CD4-positive, alpha-beta T cell treated with Interleukin-15 for 4 hours (primary cell): ENCODE measurements at places on chromosomes 5 and 9.

- DNase-seq: no peak
Observed at GRCh38 chr5:82931110-82931509, 146.1 kb downstream of the TMEM167A start.

- DNase-seq: no peak
Observed at GRCh38 chr5:82499725-82500244, 221.6 kb upstream of the RPS23 start.

- DNase-seq: no peak
Observed at GRCh38 chr9:102069969-102070368, 331.5 kb upstream of the GRIN3A start.

DNA sequence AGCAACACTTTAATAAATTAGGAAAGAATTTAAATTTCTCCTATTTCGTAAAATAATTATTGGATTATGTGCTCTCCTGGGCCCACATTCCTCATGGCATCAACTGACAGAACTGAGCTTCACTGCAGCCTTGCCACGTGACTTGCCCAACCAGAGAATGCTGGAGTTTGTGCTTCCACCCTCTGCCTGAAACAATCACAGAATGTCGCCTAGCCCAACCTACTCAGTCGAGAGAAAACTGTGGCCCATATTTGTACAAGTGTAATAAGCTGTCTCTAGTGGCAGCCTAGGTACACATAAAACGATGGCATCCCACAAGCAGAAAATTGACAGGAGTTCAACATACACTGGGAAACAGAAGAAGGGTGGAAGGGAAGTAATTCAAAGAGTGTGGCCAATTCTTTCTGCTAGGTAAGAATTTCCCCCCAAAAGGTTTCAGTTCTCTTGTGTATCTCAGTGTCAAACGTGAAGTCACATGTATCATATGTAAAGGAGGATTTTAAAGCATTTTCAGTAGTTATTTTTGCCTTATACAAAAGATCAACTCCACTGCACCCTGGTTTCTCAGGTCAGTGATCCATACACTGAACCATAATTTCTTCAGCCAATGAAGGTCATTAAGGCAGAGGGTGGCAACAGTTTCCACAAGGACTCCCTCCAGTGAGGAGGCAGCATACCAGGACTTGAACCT lies 41.7 kb downstream of the ZNF608 start:
- no peak for DNase-seq

GRCh38 chr9:89613912-89614892 lies 9.4 kb downstream of the GADD45G start:
- no peak for DNase-seq

DNA sequence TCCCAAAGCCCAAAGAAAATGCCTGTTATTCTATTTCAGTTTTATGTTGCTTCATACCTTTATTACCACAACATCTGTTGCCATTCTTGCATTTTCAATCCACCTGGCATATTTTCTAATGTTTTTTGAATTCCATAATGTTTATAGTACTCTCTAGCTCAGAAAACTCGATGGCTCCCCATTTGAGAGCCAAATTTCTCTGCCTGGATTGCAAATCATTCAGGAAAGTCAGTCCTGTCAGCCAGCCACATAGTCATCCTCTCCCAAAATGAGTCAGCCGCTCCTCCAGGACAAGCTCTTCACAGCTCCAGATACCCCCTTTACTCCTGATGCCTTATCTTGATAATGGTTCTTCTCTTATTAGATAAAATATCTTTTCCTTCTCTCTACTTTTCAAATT lies 78.2 kb upstream of the ADCY2 start:
- no peak for DNase-seq

GRCh38 chr5:76585783-76586217 lies 37.4 kb downstream of the F2RL2 start:
- DNase-seq: no peak
